ENCODE measurements at places on chromosomes 3 and 15.

DNA sequence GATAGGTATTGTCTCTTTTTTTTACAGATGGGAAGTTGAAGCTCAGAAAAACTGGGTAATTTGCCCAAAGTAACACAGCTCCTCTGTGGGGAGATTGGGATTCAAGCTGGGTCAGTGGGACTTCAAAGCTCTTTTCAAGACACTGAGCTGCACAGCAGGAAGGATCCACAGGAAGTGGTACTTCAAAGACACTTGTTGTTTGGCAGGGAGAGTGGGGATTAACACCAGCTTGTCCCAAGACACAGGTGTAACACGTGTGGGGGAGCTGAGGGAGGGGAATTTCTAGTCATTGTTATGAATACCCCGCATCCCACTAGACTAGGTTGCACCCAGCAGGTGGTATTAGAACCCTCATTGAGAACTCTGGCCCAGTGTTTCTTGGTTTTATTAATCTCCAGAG lies 116.0 kb downstream of the FOXB1 start:
- DNase-seq = no peak

DNA sequence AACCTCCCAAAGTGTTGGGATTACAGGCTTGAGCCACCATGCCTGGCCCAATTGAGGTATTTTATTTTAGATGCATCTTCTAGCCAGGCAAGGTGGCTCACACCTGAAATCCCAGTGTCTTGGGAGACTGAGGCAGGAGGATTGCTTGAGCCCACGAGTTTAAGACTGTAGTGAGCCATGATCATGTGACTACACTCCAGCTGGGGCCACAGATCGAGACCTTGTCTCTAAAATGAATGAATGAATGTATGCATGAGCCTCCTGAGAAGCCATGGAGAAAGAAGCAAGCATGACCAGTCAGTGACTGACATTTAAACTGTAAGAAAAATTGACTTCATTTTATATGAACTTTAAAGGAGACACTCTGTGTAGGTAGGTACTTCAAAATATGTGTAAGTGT lies 105.7 kb downstream of the ZNF609 start:
- DNase-seq = no peak

- no peak for DNase-seq
Measured at GRCh38 chr3:178950676-178951075, 120.9 kb downstream of the ZMAT3 start.

- no peak for DNase-seq
Measured at GRCh38 chr3:40502034-40502433, 3.8 kb upstream of the ZNF620 start.

Data from GM03348 (cell line).